Dermis microvascular lymphatic vessel endothelial cell (primary cell): ENCODE measurements at places on chromosomes 16 and 17.

- no peak for DNase-seq
Measured at GRCh38 chr16:2829501-2830354, at the start of gene ZG16B. ZG16B (plus strand) TSS chr16:2830303; CDS start chr16:2830442, 139 bp downstream.

- no peak for DNase-seq
Measured at GRCh38 chr17:28718333-28719020, 809 bp upstream of the RAB34 start.

DNA sequence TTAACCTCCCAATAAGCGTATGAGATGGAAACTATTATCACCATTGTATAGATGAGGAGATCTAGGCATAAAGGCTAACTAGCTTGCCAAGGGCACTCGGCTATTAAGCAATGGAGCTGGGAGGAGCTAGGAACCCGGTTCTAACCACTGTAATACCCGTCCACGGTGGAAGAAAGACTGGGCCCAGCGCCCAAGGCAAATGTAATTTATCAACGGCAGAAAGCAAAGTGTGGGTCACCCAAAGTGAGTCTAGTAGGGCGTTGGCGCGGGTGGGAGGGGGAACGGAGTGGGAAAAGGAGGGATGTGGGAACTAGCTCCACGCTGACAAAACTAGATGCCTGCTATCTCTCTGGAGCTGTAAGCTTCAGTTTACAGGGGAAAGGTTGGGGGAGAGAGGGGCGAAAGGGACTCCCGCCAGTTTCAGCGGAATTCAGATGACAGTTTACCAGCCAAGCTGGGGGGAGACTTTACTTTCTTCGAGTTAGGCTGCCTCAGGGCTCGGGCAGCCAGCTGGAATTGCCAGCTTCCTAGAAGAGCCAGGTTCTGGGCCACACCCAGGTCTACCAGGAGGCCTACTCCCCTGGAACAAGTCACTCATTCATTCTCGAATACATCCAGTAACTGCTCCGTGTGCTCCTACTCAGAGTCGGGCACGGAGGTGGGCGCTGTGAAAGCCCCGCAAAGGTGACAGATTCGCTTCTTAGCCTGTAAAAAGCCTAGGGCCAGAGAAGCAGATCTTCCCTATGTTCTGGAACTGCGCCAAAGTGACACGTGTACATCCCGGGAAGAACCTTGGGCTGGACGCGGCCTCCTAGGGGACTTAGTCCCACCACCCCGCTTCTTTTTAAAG lies 837 bp downstream of the LRRC59 start:
- DNase-seq: peak; percentile 11

GRCh38 chr17:30074730-30075129 lies 41.9 kb upstream of the NSRP1 start:
- no peak for DNase-seq

DNA sequence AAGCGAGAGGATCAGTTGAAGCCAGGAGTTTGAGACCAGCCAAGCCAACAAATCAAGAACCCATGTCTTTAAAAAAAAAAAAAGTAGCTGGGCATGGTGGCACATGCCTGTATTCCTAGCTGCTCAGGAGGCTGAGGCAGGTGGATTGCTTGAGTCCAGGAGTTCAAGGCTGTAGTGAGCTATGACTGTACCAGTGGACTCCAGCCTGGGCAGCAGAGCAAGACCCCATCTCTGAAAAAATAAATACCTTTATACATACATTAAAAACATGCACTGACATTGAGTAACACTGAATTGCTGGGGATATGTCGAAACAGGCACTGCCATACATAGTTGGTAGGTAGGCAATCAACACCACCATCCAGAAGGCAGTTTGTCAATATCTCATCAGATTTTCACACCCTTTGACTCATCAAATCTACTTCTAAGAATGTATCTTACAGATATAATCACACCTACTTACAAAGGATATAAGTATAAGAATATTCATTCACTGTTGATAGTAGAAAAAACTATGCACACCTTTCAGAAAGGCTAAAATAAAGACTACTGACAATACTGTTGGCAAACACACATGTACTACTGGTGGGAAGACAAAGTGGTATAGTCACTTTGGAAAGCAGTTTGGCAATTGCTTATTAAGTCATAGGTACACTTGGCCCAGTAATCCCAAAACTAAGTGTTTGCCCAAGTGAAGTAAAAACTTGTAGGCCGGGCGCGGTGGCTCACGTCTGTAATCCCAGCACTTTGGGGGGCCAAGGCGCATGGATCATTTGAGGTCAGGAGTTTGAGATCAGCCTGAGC lies 6.4 kb upstream of the CEP20 start:
- DNase-seq: no peak

- peak; percentile 44 for DNase-seq
Measured at GRCh38 chr16:48498769-48499631, 111.0 kb downstream of the N4BP1 start.
